ENCODE measurements at places on chromosomes 13 and 19. TPM values are rescaled to one million over a fixed set of nuclear protein-coding genes. Genes with fewer than 3 reads are reported as not detected.

DNA sequence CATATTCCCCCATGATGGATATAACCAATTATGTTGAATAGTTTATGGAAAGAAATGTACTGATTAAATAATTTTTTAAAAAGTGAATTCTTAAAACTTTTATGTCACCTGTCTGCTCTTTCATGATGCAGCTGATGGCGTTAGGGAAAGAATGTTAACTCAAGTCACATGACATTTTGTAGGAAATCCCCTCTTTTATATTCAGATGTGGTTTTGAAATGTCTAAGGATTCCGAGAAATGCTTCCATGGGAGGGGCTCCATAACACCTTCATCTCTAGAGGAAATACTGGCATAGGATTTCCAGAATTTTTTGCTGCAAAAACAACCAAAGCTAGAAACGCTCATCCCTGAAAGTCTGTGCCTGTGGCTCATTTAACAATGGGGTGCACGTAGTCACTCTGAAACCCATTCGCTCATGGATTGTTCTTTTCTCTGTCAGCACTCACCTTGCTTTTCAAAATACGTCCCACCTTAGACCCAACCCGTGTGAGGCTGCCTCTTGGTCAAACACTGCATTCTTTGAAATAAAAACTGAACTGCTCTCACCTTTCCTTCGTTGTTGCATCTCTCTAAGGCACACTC, 288.9 kb downstream of the SHISA2 start:
- DNase-seq: no peak

- no peak for DNase-seq
Observed at GRCh38 chr13:24630851-24631620, 49.2 kb upstream of the ATP12A start.

DNA sequence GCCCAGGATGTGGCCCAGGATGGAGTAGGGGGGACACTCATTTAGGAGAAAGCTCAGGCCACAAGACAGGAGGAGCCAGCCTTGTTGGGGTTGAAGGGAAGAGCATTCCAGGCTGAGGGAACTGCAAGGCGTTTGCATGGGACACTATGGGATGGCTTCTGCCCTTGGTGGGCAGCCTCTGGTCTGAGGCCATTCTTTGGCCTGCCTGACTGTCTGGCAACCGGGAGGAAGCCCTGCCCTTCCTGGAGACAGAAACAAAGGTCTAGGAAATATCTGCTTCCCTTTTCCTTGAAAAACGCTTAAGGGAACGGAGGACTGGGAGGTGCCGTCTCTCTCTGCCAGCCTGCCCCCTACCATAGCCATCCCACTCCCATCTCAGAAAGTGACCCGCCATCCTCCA, 2.8 kb upstream of the ICAM1 start:
- no peak for DNase-seq

DNA sequence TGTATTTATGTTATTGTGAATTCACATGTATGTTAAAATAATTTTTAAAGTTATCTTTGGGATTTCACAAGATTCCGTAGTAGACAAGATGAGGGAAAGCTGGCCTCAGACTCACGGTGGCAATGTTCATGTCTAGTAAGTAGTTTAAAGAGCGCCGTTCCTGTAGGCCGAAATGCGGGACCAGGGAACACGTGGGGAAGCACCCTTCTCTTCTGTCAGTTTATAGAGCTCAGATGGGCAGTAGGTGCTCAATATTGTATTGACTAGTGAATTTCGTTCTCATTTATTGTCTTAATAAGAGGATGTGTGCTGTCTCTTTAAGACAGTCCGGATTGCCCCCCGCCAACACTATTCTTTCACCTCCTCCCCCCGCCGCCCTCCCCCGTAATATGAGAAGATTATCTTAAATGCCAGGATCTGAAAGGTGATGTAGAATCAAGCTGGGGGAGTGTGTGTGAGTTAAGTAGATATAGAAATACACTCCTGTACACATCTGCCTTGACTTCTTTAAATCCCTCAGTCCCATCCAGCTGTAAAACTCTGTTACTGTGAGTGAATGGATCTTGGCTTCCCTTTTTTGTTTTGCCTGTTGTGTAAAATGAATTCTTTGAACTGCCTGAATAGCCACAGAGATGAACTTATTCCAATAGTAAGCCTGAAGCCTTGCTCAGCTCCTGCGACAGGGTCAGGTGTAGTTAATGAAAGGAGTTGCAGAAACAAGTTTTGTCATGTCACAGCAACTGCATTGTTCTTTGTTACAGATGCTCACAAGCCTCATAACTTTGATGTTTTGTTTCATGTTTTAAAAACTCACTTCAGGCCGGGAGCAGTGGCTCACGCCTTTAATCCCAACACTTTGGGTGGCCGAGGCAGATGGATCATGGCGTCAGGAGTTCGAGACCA, 1.3 kb downstream of the LAMP1 start:
- DNase-seq: no peak

GRCh38 chr13:92612892-92613291, 613.7 kb upstream of the GPC6 start:
- DNase-seq: no peak

DNA sequence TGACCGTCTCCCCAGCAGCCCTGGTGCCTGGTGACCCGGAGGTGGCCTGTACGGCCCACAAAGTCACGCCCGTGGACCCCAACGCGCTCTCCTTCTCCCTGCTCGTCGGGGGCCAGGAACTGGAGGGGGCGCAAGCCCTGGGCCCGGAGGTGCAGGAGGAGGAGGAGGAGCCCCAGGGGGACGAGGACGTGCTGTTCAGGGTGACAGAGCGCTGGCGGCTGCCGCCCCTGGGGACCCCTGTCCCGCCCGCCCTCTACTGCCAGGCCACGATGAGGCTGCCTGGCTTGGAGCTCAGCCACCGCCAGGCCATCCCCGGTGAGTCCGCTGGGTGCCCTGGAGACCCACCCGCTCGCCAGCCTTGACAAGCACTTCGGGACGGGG, 2.2 kb downstream of the MADCAM1 start:
- no peak for DNase-seq

DNA sequence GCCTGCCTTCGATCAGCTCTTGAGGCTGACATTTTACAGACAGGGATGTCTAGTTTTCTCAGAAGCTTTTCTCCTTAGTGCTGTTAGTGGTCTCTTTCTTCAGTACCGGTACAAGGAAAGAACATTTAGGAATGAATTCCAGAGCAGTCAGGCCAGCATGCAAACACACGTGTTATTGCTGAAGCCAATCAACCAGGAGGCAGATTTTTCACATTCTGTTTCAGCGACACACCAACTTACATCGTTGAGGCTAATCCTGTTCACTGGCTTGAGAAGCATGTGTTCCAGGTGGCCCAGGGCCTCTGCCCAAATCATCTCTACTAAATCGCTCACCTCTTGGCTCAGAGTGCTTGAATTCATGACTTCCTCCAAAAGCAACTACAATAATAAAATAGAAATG, 19.2 kb downstream of the PARP4 start:
- no peak for DNase-seq

- DNase-seq: peak; percentile 46
Observed at GRCh38 chr19:39212375-39212742, 8.3 kb upstream of the SYCN start.

GRCh38 chr19:11093689-11094238, 4.5 kb downstream of the LDLR start:
- DNase-seq: no peak

DNA sequence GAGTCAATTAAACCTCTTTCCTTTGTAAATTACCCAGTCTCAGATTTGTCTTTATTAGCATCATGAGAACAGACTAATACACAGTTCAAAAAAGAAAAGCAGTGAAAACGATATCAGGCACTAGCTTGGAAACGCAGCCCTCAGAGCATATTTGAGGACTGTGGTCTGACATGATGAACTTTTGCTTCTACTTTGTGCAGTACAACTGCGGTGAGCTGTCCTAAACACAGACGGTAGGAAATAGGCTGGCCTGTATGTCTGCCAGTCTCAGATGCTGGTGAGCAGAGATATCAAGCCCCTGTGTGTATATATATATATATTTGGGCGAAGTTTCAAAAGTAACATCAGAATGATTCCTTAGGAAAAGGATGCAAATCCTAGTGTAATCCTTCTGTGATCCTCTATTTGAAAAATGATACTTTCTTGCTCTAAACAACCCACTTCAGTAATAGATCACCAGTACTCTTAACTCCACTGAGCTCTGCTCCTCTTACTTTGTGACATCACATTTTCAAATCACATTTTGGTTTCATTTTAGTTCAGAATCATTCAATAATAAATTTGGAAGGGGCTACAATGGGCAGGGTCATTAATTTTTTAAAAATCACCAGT, 74.4 kb downstream of the TNFRSF19 start:
- DNase-seq: no peak

GRCh38 chr19:52734331-52734892, 432 bp downstream of the ZNF611 start:
- DNase-seq: no peak

GRCh38 chr19:48708471-48708870, 11.1 kb downstream of the MAMSTR start:
- no peak for DNase-seq

DNA sequence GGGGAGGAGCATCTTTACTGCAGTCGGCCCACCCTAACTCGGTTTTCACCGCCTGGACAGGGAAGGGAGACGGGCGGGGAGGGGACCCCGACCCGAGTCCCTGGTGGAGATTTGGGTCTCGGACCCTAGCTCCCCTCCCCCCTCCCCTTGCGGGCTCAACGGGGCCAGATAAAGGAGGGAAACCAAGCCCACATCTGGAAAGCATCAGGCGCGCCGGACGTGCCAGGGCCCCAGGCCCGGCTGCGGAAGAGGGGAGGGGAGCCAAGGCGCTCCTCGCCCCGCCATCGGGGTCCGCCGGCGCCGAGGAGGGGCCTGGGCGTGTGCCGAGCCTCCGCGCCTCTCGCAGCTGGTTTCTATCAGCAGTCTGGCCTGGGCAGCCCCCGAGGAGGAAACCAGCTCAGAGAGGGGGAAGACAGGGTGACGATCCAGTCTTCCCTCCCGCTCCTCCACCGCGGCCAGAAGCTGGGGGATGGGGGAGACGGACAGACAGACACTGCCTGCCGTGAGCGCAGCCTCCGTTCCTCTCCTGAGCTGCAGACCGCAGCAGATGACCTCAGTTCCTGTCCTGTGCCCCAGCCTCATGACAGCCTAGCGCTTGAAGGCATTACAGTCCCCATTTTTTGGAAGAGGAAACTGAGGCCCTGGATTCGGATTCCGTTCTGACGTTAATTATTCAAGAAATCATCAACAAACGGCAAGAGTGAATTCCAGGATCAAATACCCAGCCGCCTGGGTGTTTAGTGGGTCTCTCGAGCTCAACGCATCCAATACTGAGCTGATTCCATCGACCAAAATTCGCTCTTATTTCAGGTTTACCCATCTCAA, 3.6 kb upstream of the GNG8 start:
- DNase-seq: peak; percentile 22

DNA sequence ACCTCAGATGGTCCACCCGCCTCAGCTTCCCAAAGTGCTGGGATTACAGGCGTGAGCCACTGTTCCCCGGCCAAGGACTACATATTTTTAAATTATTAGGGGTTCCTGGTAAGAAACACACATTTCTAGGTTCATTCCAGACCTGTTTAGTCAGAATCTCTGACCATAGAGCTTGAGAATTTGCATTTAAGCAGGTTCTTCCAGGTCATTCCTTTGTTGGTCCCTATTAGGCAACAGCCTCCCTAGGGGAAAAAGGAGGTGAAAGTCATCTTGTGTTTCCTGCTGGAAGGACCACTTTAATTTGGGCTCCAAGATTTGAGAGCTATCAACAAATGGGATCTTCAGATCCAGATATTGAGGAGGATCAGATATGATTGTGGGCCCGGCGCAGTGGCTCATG, 16.3 kb downstream of the S1PR2 start:
- no peak for DNase-seq

DNA sequence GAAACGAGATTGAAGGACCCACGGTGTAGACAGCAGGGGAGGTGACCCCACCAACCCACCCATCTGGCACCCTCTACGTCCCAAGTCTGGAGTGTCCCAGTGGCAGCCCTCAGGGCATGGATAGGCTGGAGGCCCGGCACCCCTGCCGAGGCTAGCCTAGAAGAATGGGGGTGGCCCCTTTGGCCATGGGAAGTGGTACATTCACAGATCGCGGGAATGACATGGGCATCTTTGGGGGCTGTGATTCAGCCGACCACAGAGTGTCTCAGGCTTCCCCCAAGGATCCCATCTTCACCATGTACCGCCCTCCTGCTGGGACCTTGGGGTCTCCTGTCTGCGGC, 11.3 kb upstream of the MKNK2 start:
- DNase-seq: no peak

DNA sequence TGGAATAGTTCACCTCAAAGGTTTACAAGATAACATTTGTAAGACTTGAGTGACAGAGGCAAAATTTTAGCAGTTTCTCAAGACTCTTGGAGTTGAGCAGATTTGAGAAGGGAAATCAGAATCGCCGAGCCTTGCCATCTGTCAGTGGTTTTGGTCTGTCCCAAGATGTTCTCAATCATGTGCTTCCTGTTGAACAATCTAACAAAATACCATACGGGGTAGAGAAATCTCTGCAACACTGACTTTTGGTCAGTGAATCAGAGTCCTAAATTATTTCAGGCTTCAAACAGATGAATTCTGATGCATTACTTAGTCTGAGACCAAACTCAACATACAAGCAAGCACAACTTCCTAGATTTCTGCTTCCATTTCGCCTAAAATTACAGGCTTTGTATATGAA, 3.8 kb downstream of the KCTD12 start:
- no peak for DNase-seq

- DNase-seq: peak; percentile 54
Observed at GRCh38 chr13:23701636-23702035, 131.4 kb downstream of the TNFRSF19 start.

DNA sequence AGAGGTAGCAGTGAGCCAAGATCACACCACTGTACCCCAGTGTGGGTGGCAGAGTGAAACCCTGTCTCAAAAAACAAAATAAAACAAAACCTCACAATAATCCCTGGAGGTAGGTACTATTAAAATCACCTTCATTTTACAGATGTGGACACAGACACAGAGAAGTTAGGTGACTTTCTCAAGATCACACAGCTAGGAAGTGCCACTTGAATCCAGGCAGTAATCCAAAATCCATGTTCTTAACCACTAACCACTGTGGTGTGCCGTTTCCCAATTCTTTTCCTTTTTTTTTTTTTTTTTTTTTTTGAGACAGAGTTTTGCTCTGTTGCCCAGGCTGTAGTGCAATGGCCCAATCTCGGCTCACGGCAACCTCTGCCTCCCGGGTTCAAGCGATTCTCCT, 9.0 kb downstream of the PPP1R14A start:
- DNase-seq: no peak

The MTIF3 gene
- 51.1 TPM for total RNA-seq

The ZNF763 gene
- total RNA-seq: 0.66 TPM

The EEF1AKMT1 gene
- 7.0 TPM for total RNA-seq

The CFAP97D2 gene
- total RNA-seq: not detected

The FAM216B gene
- total RNA-seq: not detected

The TEX29 gene
- total RNA-seq: not detected

The CCL25 gene
- total RNA-seq: not detected

The SBK3 gene
- not detected for total RNA-seq

The TMEM91 gene
- total RNA-seq: 15.5 TPM

The ZNF493 gene
- total RNA-seq: 50.1 TPM

The VAV1 gene
- 1.3 TPM for total RNA-seq

The COX7A1 gene
- 29.0 TPM for total RNA-seq

The TSC22D1 gene
- total RNA-seq: 50.1 TPM

The CDC42EP5 gene
- total RNA-seq: 92.9 TPM

The SPRY2 gene
- total RNA-seq: 33.3 TPM

The CALR3 gene
- total RNA-seq: not detected

The ACER1 gene
- total RNA-seq: not detected

The KIR3DL2 gene
- not detected for total RNA-seq

The DOCK9 gene
- total RNA-seq: 73.5 TPM

The LENG8 gene
- total RNA-seq: 182 TPM
